ENCODE measurements at places on chromosomes 12 and 14. TPM values are rescaled to one million over a fixed set of nuclear protein-coding genes. Genes with fewer than 3 reads are reported as not detected.
A peak's percentile ranks its signal among the peaks of the same experiment; 100 is the strongest.

DNA sequence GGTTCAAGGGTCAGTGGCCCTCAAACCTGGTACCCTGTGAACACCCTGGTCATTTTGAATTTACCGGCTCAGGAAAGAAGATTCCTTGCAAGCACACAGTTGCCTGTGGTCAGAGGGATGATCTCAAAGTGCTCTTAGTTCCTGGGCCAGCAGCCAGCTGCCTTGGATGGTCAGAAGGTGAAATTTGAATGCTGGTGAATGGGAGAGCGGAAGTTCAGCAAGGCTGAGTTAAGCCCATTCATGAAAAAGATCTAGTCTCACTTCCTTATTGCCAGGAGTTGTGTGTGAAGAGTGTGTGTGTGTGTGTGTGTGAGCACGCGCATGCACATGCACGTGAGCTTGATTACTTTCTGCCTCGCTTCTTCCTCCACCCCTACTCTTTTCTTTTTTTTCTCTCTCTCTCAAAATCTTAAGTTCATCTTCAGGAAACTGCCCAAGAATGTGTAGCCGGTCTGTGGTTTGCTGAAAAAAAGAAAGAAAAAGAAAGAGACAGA, 155.5 kb upstream of the CCND2 start:
- no peak for DNase-seq

DNA sequence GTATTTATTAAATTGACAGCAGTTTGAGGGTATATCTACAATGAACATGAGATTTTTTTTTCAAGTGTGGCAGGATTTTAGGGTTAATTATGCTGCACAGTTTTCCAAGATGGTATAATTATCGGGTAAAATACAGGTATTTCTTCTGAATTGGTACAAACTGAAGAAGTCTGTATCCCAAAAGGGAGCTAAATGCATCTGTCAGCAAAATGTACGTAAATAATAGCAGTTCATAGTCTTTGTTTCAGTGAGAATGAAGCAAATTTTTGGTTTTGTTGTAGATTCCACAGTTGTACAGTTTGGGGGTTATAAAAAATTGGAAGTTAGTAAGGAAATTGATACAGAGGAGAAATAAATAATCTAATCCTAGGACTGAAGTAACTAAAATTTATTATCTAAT, 63.3 kb downstream of the RAD52 start:
- no peak for DNase-seq

DNA sequence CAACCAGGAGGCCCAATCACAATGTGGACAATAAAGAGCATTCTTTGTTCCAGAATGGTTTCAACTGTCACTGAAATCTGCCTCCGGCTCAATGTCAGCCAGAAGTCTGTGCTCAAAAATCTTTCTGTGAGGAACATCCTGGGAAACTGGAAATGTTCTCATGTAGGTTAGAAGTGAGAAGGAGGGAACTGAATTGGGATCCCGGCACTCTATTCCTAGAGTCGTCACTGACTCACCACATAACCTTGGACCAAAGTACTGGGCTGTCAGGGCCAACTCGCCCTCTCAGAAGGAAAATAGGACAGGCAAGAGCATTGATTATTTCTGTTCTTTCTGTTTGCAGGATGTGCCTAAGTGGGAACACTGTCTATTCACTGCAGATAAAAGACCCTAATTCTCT, 57.6 kb downstream of the PRKAB1 start:
- no peak for DNase-seq

- no peak for DNase-seq
These were observed 82.6 kb downstream of the GALNT8 start for GRCh38 chr12:4802841-4803240.

GRCh38 chr12:130961921-130962451, 8.3 kb downstream of the ADGRD1 start:
- no peak for DNase-seq

GRCh38 chr12:85004204-85004603, 31.9 kb downstream of the TSPAN19 start:
- DNase-seq, result no peak

GRCh38 chr12:68794653-68795251, 13.2 kb upstream of the MDM2 start:
- no peak for DNase-seq

DNA sequence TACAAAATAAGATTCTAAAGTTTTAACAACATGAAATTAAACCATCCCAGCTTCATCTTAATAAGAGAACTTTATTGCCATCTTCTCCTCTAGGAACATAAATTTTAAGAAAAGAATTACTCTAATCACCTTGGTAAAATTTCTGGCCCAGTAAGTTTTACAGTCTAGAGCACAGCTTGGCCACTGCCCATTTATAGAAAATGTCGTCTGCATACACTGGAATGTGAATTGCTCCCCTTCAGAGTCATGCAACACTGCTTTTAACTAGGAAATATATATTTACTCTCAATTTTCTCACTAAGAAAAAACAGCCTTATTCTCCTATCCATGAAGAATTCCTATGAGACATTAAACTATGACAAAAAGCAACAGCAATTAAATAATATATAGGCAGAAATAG, 48.2 kb downstream of the KCNC2 start:
- no peak for DNase-seq

- DNase-seq, result no peak
These were observed 2.1 kb downstream of the NIN start for GRCh38 chr14:50828721-50829488.

GRCh38 chr14:91075553-91075952, 15.1 kb upstream of the RPS6KA5 start:
- DNase-seq, result no peak

DNA sequence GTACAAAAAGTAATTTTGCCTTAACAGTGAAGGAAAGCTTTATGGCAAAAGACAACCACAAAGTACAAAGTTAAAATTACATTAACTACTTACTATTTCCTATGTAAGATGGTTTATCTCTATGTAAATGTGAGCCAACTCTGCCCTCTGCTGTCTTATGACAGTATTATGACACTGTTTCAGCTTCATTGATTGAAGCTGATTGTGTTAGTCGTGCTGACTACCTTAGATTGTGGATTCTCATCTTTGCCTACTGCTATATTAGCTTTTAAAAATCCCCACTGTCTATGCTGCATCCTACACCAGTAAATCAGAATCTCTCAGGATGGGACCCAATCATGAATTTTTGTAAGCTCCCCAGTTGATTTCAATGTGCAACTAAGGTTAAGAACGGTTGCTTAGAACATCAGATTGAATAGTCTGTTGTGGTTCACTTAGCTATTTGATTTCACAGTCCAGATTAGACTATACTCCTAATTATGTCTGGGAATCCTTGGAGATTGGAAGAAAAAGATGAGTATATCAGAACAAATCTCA, 12.2 kb upstream of the SPTB start:
- DNase-seq, result peak; percentile 59

DNA sequence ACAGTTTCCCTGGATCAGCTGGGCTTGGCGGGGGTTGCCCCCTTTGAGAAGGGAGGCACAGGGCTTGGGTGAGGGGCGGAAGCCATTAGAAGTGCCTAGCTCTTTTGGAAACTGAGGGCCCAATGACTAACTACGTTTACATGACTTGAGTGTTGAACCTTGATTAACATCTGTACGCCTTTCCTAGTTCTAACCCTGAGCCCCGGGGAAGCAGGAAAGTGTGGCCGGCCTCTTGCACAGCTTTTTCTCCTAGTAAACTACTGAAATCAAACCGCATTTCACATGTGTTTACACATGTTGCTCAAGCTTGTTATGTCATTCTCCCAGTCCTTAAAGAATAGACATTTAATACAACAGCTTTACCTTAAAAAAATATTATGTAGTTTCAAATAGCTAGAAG, 1356.4 kb upstream of the TMEM132C start:
- no peak for DNase-seq

DNA sequence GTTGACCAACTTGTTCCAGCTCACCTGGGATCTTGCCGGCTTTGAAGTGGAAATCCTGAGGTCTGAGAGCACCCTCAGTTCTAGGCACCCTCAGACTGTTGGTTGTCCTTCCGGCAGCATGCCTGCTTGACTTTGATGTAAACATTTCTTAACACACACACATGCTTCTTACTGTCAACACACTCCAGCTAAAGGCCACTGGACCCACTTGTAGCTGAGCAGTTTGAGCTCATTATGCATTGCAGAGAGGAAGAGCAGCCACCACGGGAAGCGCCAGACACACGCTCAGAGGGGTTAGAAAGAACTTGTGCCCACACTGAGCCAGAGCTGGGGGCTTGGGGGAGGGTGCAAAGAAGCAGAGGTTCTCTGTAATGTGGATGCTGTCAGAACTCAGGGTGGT, 55.8 kb downstream of the TNFAIP2 start:
- no peak for DNase-seq

GRCh38 chr14:106269451-106270204, 743.2 kb downstream of the TMEM121 start:
- DNase-seq, result no peak

GRCh38 chr14:24339284-24340151, at the start of gene RIPK3:
Gene RIPK3 (minus strand): TSS chr14:24339991. CDS start chr14:24339826, 165 bp downstream.
- DNase-seq, result peak; percentile 65

- no peak for DNase-seq
These were observed 38.8 kb downstream of the CDKL1 start for GRCh38 chr14:50357753-50358395.

GRCh38 chr12:104163631-104164030, 25.6 kb upstream of the NFYB start:
- DNase-seq, result no peak

- no peak for DNase-seq
These were observed 26.1 kb upstream of the C14orf180 start for GRCh38 chr14:104553166-104554087.

DNA sequence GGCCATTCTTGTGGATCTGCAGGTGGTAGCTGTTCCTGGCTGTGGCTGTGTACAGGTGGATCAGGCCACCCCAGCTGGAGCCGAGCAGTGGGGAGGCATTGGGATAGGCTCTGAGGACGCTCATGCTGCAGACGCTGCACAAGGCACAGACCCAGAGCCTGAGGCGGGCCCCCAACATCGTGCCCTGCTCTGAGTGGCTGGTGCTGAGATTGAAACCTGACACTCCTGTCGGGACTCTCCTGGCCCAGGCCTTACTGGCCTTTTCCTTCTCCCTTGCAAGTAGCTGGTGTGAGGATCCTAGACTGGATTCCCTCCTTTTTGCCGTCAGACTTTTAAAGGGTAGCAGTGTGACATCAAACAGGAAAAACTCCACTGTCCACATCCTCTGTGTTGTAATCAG, at the start of gene FGF23:
Gene FGF23 (minus strand): TSS at position 308 of the 400 bp plus-strand sequence. CDS start 130 bp downstream, at position 178.
- no peak for DNase-seq

DNA sequence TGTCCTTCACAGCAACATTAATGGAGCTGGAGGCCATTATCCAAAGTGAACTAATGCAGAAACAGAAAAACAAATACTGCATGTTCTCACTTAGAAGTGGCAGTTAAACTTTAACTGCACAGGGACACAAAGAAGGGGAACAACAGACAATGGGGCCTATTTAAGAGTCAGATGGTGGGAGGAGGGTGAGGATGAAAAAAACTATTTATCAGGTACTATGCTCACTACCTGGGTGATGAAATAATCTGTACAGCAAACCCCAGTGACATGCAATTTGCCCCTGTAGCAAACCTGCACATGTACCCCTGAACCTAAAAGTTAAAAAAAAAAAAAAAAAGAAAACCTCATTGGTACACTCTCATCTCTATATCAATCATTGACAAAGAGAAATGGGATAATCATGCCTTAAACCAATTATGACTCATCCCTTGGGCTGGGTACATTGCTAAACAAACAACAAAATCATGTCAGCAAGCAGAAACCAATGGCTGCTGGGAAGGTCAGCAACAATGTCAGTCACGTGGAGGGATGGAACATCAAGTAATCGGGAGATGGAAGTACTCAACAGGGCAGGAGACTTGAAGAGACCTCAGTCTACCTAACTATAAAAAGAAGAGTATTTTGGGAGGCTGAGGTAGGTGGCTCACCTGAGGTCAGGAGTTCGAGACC, 479.2 kb downstream of the RMST start:
- DNase-seq, result no peak

GRCh38 chr14:33432407-33433023, 493.8 kb downstream of the NPAS3 start:
- no peak for DNase-seq

DNA sequence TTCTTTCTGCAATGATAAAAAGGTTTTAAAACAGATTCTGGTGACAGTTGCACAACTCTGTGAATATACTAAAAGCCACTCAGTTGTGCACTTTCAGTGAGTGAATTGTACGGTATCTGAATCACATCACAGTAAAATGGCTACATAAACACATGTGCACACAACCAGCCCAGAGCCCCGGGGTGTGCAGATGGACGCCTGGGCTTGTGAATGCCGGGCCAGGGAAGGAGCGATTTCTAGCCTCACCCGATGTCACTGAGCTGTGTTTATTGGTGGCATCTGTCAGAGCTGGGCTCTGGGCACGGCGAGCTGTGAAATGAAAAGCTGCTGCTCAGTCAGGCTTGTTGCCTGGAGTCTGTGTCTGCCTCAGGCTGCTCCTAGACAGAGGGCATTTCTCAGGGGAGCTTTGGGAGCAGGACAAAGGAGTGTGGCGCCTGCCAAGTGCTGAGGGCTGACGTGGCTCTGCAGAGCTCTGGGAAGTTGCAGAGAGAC, 25.9 kb downstream of the RHOF start:
- DNase-seq, result no peak

GRCh38 chr14:101585211-101585610, 23.9 kb downstream of the DIO3 start:
- no peak for DNase-seq

DNA sequence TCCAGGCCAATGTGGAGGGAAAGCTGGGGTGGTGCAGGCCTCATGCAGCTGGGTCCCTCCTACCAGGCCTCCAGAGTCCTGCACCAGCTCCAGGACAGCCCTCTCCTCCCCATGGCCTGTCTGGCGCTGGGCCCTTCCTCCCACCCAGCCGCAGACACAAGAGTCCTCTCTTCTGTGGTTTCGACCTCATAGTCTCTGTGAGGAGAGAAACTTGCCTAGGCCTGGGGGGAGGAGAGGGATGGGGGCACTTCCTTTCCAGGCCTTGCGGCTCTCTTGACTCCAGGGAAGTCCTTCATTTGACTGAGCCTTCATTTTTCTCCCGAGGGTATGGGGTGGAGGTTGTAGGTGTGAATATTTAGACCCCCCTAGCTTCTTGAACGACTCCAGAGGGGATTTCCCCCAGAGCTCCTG, 2.3 kb downstream of the MMP14 start:
- DNase-seq, result no peak

The ZNF268 gene
- 18.0 TPM for total RNA-seq

The JPH4 gene
- 0.27 TPM for total RNA-seq

The FZD10 gene
- total RNA-seq, result under 0.01 TPM

The LYZ gene
- total RNA-seq, result 55.5 TPM

The PXN gene
- total RNA-seq, result 24.8 TPM

The CAMKK2 gene
- total RNA-seq, result 32.3 TPM

The PTMS gene
- 27.7 TPM for total RNA-seq

The WIF1 gene
- total RNA-seq, result not detected

The KRT80 gene
- under 0.01 TPM for total RNA-seq

The SERPINA12 gene
- total RNA-seq, result not detected

The CLEC4D gene
- under 0.01 TPM for total RNA-seq

The OVCH1 gene
- total RNA-seq, result not detected

The RAB5B gene
- total RNA-seq, result 39.9 TPM

The WDR89 gene
- 4.8 TPM for total RNA-seq

The ABCB9 gene
- 9.2 TPM for total RNA-seq

The GPRC5D gene
- not detected for total RNA-seq

The TMEM52B gene
- under 0.01 TPM for total RNA-seq

Measured in hematopoietic multipotent progenitor cell (in vitro differentiated cells).